ENCODE measurements at places on chromosomes 2 and 18.

- peak; percentile 96 for DNase-seq
These were observed 35.4 kb upstream of the CABYR start for GRCh38 chr18:24103320-24104021.

GRCh38 chr2:131413148-131413747 lies 49.3 kb upstream of the RAB6D start:
- peak; percentile 80 for DNase-seq

- no peak for DNase-seq
These were observed 164.8 kb downstream of the ATAD2B start for GRCh38 chr2:23762141-23762540.

GRCh38 chr18:8615397-8616027 lies 6.3 kb downstream of the RAB12 start:
- DNase-seq, result peak; percentile 18

DNA sequence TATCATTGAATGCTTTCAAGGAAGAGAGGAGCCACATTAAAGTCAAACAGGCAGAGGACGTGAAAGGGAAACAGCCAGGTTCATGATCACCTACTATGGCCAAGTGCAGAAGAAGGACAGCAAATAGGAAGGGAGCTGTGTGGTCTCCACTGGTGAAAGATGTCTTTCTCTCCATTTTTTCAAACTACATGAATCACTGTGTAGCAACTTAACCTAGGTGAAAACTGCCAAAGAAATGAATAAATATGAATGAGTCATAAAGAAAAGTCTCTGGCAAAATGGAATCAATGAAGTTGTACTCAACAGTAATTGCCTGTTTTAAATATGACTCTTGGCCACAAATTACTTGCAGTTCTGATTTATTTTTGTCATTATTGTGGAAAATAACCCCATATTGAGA lies 452.6 kb upstream of the PKDCC start:
- DNase-seq, result no peak

DNA sequence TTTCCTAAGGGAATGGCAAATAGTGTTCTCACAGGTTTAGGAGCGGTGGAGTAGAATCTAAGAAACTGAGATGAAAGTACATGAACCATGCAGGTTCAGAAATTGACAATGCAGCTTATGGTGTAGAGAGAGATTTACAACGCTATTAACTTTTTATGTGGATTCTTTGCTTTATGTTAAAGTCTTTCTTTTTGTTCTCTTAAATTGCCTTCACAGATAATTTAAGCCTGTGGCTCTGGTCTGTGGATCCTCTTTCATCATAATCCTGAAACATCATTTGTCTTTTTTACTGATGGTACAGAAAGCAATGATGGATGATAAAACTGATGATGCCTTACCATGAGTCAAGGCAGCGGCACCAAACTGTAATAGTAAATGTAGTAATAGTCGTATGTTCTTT lies 30.3 kb downstream of the SOCS6 start:
- no peak for DNase-seq

DNA sequence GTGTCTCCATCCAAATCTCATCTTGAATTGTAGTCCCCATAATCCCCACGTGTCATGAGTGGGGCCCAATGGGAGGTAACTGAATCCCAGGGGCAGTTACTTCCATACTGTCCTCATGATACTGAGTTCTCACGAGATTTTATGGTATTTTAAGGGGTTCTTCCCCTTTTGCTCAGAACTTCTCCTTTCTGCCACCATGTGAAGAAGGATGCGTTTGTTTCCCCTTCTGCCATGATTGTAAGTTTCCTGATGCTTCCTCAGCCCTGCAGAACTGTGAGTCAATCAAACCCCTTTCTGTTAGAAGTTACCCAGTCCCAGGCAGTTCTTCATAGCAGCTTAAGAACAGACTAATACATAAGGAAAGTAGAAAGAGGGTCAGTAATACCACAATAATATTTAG lies 480.4 kb downstream of the KCNJ3 start:
- no peak for DNase-seq

DNA sequence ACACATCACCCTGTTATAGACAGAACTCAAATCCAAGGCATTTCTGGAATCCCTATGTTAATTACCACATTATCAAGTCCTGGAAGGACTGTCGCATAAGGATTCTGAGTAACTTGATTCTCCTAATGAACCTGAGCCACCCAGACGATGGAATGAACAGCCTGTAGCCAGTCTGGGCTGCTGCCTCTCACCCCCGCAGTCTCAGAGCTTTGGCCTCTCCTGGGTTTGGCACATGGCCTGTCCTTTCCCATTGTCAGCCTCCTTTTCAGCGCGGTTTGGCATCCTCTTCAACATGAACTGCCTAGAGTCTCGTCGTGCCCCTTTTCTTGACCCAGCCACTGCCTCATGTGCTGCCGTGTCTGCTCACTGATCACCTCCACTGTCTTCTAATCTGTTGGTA lies 147.6 kb downstream of the SLC8A1 start:
- DNase-seq, result no peak

DNA sequence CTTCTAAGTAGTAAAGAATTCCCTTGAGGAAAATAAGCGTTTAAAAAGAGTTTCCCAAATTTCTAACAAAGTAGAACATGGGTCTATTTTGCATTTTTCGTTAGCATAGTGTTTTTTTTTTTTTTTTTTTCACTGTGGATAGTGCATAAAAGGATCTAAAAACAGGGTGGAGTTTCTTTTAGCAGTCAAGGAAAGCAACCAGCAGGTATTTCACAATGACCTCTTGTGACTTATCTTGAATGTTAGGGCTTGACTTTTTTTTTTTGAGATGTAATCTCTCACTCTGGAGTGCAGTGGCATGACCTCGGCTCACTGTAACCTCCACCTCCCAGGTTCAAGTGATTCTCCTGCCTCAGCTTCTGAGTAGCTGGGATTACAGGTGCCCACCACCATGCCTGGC lies 14.9 kb upstream of the DGKD start:
- DNase-seq, result no peak

DNA sequence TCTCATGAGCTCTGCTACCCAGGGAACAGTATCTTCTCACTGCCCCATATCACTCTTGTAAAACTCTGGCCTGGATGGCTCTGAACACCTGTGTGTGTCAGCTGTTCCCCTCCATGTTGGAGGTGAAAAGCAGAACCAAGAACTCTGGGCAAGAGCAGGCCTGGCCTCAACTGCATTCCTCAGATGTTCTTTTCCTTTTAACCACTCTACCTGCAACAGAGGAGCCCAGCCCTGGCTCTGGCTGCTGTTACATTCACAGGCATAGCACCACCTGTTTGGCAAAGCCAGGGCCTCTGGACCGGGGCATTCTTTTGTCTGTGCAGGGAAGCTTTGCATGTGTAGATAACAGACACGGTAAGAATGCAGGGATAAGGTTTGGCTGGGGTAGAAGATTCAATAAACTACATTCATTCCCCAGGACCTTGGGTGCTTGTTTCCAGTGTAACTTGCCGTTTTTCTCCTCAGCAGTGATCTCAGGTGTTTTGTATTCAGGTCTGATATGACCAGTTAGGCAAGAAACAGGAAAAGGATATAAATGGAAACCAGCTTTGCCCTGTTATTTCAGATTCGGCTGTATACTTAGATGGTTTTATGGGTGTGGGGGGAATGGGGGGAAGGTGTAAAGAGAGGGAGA lies 95.1 kb downstream of the SPTBN1 start:
- no peak for DNase-seq

GRCh38 chr2:107931412-107931811 lies 54.9 kb upstream of the SLC5A7 start:
- no peak for DNase-seq

DNA sequence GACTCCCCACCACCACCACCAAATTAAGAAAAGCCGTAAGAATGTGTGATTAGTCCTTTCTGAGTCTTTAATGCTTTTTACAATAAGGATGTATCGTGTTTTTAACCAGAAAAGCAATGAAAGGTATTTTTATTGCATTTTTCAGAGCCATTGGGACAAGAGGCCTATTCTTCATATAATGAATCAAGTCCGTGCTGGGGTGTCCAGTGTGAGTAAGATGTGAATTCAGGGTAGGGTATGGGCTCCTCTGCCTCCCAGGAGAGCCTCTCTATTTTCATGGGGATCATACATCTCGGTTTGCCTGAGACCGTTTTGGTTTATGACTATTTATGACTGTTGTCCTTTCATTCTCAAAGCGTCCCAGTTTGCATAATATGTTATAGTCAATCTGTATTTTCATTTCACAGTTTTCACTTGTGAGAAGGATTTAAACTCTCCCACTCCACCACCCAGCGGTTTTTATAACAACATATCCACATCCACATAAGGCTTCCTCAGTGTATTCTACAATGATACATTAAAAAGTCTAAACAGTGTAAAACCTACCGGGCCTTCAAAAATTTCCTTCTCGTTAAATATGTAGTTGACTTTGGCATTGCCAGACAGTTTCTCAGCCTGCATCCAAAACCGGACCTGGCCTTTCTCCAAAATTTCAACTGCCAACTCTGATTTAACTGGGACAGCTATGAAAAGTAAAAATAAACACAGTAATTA lies 80.8 kb upstream of the LPIN2 start:
- no peak for DNase-seq

- DNase-seq, result no peak
These were observed 146.1 kb upstream of the NOL4 start for GRCh38 chr18:34370704-34371395.

DNA sequence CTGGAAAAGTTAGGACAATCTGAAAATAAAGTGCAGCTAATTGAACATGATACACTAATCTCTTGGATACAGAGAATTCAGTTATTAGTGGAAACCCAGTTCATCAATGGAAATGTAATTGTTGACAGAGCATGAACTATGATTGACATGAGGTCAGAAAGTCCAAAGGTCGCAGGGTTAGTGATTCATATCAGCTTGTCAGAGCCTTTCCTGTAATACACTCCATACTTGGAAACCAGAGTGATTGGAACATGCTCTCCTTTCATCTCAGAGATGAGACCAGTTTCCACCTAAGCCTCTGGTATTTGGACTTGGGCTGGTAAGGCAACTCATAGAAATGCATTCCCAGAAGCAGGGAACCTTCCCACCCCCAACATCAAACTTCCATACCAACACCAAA lies 8.5 kb upstream of the NCKAP5 start:
- DNase-seq, result no peak

- DNase-seq, result no peak
These were observed 2037.8 kb upstream of the LRRTM1 start for GRCh38 chr2:82342356-82342755.

DNA sequence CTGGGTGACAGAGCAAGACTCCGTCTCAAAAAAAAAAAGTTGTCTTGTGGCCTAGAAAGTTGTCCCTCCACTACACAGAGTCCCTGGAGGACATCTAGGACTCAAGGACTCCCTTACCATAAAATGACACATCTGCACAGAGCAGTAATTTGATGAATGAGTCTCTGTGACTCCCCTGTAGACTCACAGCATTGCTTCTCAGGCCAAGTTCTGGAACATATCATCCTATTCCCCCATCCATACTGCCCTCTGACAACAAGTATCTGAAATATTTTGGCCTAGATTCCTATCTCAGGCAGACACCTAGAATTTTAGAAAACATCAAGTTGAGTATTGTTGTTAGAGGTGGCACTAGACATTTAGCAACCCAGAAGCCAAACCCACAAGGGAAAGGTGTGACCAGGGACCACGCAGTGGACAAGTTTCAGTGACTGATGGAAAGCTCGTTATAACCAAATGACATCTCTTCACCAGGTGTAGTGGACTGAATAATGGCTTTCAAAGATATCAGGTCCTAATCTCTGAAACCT lies 97.9 kb upstream of the ATP8B1 start:
- no peak for DNase-seq

DNA sequence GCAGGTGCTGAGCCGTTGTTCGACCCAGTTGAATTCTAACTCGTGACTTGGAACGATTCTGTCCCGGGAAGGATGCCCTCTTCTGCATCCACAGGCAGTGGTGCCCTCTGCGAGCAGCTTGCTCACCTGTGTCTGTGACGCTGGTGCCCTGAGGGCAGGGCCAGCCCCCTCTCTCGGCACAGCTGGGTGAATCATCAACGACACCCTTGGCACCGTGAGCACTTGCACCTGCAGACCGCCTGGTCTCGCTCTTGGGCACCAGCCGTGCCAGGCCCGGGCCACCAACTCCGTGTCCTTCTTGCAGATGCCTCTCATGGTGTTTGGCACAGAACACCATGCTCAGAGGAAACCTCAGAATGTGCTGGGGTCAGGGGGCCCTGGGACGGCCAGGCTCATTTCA lies 75.0 kb downstream of the SLC66A2 start:
- no peak for DNase-seq

GRCh38 chr2:27921880-27922547 lies 31.5 kb downstream of the BABAM2 start:
- DNase-seq, result no peak

DNA sequence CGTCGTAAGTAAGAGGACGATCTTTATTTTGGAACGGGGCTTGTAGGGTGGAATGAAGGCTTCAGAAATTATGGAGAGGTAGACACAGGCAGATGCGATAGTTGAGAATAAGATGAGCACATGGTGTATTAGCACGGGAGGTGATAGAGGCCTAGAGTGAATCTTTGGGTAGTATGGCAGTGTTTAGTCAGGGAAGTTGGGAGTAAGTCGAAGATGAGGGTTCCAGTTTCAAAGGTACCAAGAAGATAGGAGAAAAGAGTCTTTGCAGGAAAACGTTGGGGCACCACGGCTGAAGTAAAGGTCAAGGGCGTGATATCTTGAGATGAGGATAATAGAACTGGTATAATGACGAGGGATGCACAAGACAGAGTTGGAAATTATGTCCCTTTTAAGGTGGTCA lies 654 bp downstream of the PIK3C3 start:
- no peak for DNase-seq

DNA sequence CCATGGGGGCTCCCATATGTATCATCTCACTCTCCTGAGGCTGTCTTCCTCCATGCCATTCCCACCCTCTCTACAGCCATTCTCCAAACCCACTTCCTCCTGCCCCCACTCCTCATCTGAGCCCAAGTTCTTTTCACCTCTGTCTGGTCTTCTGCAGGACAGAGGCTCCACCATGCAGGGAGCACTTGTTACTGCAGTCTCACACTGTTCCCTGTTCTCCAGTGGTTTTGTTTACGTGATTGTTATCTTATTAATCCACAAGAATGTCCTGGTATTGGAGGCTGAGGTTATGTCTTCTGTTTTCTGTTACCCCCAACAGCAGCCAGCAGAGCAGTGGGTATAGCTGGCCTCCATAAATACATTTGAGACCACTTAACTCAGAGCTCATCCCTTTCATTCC lies 51.4 kb downstream of the PAX8 start:
- DNase-seq, result no peak

GRCh38 chr2:135664623-135665068 lies 77.0 kb upstream of the UBXN4 start:
- DNase-seq, result no peak

DNA sequence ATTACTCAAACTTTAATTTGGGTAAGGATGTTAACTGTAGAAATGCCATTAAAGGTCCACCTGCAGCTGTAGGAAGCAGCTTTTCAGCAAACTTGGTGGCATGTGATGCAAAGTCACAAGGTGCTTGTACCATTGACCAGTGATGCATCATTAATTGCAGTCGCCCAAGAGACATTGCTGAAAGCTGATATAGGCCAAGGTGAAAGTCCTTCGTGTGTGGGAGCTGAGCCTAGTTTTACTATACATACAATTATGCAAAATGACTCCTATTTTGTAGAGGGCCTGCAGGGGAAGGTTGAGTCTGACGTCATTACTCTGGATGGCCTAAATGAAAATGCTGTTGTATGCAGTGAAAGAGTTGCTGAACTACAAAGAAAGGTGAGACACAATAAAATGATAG lies 40.5 kb downstream of the ALMS1 start:
- DNase-seq, result no peak

GRCh38 chr2:160411955-160412354 lies 81.7 kb downstream of the RBMS1 start:
- no peak for DNase-seq

Measured in SK-N-DZ (cell line).